Stimulated activated CD8-positive, alpha-beta memory T cell treated with anti-CD3 and anti-CD28 coated beads, Interleukin-7, amount 100 ng/mL, for 1 hour (primary cell): ENCODE measurements at places on chromosomes 7 and 10.

- no peak for DNase-seq
Measured at GRCh38 chr7:18975689-18976280, 141.7 kb downstream of the TWIST1 start.

GRCh38 chr10:95187617-95188016 lies 6.4 kb upstream of the ACSM6 start:
- no peak for DNase-seq

GRCh38 chr7:134632937-134633540 lies 13.6 kb upstream of the BPGM start:
- DNase-seq: no peak

GRCh38 chr7:85103962-85104361 lies 82.9 kb downstream of the SEMA3D start:
- no peak for DNase-seq

- DNase-seq: no peak
Measured at GRCh38 chr10:76234499-76235226, 803.2 kb downstream of the LRMDA start.
